ENCODE measurements at places on chromosomes 13 and 19.

DNA sequence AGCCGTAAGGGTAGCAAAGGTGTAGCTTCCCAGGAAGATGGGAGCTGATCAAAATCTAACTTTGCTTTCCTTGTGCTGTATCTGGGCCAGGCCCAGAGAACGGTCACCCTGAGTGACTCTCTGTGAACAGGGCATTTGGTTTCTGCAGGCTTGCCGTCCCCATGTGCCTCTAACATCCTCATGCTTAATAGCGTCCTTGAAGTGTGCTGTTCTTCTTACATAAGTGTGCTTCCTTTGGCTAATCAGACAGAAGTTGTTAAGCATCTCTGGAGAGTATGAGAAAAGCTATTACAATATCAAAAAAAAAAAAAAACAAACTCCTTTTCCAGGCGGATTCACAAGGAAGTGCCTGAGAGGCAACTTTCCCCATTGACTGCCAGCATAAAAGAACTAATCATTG is 503.7 kb downstream of the DIAPH3 start:
- DNase-seq, result no peak

DNA sequence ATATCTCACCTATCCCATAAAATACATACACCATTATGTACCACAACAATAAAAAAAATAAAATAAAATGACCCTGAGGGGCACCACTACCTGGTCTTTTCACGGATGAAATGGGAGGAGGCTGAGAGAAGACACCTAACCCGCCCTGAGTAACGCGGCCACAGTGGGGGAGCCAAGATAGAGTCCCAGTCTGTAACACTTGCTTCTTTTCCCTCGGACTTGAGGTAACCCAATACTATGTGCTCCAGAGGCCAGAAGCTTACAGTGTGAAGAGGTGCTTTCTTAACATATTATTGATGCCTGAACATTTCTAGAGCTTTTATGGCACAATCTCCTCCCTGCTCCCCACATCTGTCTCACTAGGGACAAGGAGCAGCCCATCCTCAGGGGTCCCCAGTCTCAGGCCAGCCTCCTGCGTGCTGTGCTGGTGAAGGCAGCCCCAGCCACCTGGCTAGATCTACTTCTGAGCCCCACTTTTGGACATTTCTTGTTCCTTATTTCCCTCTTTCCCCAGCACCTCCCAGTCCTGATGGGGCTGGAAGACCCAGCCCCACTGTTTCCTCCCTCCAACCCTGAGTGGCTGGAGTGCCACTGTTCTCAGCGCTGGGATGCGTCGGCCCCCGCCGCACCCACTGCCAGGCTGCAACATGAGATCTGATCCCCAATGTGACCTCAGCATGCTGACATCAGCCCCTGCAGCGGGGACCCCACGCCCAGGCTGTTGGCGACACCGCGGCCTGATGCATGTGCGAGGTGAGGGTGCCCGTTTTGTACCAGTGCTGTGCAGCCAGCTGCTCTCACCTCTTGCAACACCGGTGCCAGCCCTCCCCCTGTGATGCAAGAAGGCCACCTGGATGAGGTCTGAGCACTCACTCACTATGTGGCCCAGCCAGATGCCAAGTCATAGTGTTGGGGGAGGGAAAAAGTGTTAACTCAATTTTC is 143.3 kb downstream of the DCLK1 start:
- no peak for DNase-seq

DNA sequence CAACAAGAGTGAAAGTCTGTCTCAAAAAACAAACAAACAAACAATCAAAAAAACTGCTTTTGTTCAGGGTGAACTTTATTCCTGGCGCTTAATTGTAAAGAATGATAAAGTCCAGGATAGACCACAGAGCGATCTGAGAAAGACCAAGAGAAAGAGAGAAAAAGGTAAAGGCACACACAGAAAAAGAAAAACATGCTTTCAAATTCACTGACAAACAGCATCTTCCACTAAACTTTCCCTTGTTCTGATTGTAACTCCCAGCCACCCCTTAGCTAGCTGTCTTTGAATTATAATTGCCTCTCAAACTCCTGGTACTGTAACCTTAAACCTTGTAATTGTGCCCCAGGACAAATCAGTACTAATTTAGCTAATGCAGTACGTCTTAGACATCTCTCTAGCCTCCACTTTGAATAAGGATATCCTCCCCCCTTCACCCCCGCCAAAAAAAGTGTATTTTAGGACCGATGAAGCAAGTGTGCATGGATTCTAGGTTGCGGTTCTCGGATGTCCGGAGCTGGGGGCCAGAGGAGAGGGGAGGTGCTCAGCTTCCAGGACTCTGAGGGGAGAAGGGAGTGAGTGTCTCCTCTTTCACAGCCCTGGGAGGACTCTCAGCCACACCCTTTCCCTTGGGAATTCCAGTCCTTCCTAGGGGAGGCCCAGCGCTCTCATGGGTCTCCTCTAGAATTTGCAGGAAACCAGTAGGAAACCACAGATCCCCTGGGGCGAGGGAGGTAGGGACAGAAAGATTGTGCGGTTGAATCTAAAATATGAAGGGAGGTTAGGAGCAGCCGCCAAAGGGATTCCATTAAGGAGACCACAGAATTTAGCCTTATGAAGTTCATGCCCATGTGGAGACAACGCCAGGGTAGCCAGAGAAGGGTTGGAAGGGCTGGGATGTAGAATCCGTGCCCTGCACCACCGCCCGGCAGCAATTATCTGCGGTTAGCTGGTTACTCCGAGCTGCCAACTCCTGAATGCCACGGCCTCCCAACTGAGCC is 19.7 kb downstream of the ZNF536 start:
- DNase-seq, result no peak

- DNase-seq, result no peak
These were observed 1917.4 kb downstream of the OLFM4 start for GRCh38 chr13:54945973-54946372.

- no peak for DNase-seq
These were observed 162.6 kb downstream of the TM9SF2 start for GRCh38 chr13:99663908-99664307.

DNA sequence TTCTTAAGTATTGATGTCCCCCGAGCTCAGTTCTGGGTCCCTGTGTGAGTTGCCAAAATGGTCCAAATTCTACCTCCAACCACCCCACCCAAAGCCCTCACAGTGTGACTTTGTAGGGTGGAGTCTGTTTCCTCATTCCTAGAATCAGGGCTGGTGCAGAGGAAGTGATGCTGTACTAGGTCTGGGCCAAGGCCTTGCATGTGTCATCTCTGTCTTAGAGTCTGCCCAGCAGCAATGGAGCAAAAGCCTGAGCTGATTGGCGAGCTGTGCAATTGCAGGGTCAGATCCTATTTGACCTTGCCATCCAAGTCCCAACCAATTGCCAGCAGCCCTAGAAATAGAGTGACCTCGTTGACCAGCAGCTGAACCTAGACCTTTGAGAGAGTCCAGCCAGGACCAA is 97.0 kb upstream of the ANKRD10 start:
- no peak for DNase-seq

DNA sequence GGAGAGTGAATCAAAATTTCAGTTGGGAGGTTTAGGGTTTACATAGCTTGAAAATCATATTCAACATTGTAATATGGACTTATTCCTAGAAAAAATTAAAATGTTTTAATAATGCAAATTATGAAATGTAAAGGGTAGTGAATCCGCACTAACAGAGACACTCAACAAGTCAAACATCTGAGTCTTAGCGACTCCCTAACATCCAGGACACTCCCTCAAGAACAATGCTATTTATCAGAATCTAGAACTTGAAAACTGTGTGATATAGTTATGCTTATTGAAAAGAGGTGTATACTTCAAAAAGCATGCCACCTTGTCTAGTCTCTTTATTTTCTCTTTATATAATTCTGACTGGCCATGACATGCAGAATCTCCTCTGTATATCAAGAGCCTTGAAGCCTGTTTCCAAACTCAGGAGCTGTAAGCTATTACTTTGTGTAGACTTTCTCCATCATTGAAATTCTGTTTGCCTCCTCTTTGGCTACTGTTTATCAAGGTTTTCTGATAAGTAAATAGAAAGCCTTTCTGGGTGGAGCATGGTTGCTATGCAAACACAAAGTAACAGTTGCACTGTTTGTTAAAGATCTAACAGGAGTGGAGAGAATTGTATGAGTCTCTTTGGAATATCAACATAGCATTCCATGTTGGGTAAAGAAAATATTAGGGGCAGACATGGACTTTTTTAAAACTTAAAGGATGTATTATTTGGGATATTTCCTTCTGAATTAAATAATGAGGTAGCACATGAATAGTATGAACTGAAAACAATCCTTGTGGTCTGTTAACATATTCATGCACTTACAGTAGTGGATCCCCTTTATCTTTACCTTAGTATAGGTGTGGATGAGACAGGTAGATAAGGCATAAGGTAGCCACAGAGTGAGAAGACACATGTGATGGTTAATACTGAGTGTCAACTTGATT is 56.4 kb upstream of the MBNL2 start:
- DNase-seq, result no peak

GRCh38 chr13:103078158-103078557 is 11.9 kb upstream of the SLC10A2 start:
- no peak for DNase-seq

- no peak for DNase-seq
These were observed 21.9 kb downstream of the ATP8B3 start for GRCh38 chr19:1790054-1790792.

DNA sequence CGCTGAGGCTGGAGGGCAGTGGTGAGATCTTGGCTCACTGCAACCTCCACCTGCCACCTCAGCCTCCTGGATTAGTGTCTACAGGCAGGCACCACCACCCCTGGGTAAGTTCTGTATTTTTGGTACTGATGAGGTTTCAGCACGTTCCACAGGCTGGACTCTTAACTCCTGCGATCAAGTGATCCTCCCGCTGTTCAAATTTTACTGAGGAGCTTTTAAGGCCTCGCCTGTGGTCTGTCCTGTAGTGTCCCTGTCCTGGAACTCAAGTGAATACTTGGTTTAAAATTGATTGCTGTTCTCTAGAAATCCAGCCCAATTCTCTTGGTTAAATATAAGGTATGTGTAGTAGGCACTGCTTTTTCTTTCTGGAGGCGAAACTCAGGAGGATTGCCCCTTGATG is 65.2 kb downstream of the DPRX start:
- no peak for DNase-seq

DNA sequence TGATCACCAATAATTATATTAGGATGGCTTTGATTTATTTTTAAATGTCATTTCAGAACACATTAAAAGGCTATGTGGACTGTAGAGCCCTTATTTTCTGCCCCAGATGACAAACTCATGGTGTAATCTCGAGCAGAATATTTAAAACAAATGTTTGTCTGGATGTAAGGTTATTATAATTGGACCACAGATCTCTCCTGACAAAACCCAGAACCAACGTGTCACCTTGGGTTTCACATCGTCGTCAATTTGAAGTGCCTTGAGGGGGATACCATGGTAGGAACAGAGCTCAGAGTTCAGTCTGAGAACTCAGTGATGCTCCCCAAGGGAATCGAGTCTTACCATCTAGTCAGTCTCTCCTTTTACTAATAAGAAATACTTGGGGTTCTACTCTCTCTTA is 2.8 kb downstream of the SACS start:
- DNase-seq, result no peak

Measured in stimulated activated CD4-positive, alpha-beta T cell treated with anti-CD3 and anti-CD28 coated beads, Interleukin-2, amount 100 ng/mL, for 48 hours (primary cell).